ENCODE measurements at places on chromosomes 12 and 14.

GRCh38 chr14:38973083-38973700, 129.8 kb downstream of the SEC23A start:
- DNase-seq, result no peak

- DNase-seq, result peak; percentile 89
Observed at GRCh38 chr14:103801459-103801858, 45.9 kb downstream of the PPP1R13B start.

DNA sequence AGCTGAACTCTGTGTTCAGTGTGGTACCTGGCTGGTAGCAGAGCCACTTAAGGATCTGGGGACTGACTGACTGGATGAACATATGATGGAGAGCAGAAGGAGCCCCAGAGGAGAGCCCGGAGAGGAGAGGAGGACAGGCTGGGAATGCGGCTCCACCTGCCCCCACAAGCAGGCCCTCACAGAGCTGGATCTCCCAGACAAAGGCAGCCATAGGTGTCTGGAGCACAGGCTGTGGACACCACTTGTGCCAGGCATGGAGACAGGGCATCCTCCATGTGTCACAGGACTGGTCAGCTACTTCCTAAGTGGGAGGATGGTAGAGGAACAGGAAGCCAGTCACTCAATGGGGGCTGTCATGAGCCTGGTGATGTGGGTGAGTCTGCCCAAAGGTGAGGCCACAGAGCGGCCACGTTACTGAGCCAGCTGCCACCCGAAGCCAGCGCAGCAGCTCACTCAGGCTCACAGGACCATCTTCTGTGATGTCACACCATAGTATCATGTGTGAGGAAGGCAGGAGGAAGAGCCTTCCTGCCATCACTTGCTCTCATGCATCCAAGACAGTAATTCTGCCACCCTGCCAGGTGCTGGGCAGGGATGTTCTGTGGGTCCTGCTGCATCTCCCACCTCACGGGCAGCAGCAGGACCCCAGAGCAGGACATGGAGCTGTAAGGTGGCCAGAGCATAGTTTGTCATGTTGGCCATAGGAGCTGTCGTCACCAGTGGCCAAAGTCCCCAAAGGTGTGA, 72.1 kb downstream of the PRIMA1 start:
- no peak for DNase-seq

- no peak for DNase-seq
Observed at GRCh38 chr12:47987411-47988072, 16.7 kb downstream of the COL2A1 start.

GRCh38 chr12:42278128-42278510, 40.1 kb upstream of the YAF2 start:
- DNase-seq, result no peak

GRCh38 chr12:19431407-19432308, 7.6 kb upstream of the AEBP2 start:
- DNase-seq, result peak; percentile 87

DNA sequence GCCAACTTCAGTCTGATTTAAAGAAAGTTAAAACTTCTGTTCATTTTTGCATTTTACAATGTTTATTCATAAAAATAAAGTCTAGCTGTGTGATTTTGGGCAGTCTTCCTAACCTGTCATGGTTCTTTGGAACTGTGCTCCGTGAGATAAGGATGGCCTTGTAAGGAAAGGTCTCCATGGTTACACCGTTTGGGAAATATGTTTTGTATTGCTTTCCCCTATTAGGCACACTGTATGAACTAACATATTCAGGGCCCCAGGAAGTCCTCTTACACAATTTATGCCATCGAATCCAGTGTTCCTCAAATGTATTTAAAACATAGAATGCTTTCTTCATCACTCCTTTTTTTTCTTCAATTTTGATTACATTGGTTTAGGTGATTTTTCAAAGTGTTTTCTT, 54.5 kb downstream of the APAF1 start:
- DNase-seq, result no peak

Measured in fibroblast of skin of right quadriceps (primary cell).